ENCODE measurements at places on chromosomes 1 and 21. TPM values are rescaled to one million over a fixed set of nuclear protein-coding genes. Genes with fewer than 3 reads are reported as not detected.

The FOXD3 gene
- not detected for total RNA-seq

The UTP11 gene
- total RNA-seq = 58.1 TPM

The RIPPLY3 gene
- not detected for total RNA-seq

The NBPF4 gene
- total RNA-seq = not detected

The ACBD3 gene
- 17.4 TPM for total RNA-seq

GRCh38 chr1:36755303-36756230, 272.9 kb upstream of the CSF3R start:
- no peak for DNase-seq

GRCh38 chr21:35179990-35180540, 131.0 kb upstream of the RUNX1 start:
- DNase-seq = no peak

DNA sequence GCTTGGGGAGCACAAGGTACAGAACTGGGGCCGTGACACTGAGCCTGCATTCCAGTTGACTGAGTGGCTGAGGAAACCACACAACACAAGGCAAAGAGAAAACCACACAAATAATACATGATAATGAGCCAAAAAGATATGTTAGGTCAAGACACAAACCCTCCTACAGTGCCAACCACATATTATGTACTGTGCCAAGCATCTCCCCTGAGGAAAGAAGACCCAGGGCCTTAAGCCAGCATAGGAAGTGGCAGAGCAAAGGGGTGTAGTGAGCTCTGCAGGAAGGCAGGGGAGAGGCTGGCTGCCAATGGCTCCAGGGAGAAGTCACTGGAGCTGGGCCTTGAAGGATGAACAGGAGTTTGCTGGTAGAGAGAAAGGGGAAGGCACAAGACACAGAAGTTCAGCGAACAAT, 28.2 kb downstream of the CTNNBIP1 start:
- DNase-seq = no peak

GRCh38 chr1:229131243-229132105, 139.4 kb upstream of the RAB4A start:
- no peak for DNase-seq

DNA sequence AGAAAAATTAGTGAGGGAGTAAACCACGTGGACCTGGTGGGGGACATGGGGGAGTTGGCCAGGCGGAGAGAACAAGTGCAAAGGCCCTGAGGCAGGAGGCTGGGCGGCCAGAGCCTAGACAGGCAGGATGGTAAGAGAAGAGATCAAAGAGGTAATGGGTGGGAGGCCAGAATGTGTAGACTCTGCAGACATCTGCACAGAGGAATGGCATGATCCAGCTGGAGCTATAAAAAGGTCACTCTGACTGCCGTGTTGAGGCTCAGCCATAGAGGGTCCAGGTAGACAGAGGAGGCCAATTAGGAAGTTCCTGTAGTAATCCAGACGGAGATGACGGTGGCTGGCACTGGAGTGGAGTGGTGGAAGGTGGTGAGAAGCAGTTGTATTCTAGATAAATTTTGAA, 3.6 kb downstream of the H6PD start:
- no peak for DNase-seq

- DNase-seq = no peak
Observed at GRCh38 chr21:39188521-39189139, 5.4 kb upstream of the PSMG1 start.

DNA sequence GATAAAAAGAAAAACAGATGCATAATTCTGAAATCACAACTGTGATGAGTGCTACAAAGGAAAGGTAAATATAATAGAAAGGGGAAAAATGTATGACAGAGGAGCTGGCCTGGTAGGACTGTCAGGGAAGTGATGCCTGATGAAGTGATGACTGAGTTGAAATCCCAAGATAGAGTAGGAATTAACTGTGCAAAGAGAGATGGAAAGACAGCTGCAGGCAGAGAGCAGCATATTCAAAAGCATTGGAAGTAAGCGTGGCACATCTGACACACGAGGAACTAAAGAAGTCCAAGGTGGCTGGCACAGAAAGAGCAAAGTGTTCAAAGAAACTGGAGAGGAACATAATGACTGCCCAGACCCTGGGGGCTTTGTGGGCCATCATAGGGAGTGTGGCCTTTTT, 121.6 kb upstream of the C1orf105 start:
- no peak for DNase-seq

DNA sequence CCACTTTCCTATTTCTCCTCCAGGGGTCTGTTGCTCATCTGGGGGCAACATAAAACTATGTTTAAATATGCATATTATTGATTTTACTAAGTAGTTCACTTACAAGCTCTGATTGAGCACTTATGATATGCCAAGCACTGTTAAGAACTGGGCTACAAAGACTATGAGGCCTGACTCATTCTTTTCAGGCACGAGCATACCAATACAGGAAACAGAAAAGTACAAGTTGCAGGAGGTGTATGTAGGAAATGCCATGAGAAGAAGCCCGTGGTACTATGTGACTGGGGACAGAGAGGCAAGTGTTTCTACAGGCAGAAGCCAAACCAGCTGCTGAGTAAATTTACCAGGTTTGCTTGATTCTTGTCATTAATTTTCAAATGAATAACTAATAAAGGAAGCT, 120.4 kb upstream of the PTGFR start:
- DNase-seq = no peak

DNA sequence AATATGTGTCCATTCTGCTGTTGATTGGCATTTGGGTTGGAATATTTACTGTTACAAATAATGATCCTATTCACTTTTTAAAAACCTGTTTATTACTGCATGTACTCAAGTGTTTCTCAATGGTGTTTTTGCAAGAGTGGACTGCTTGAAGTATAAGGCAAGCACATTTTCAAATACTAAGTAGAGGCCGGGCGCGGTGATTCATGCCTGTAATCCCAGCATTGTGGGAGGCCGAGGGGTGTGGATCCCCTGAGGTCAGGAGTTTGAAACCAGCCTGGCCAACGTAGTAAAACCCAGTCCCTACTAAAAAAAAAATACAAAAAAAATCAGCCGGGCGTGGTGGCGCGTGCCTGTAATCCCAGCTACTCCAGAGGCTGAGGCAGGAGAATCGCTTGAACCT, 276.9 kb upstream of the ADGRL4 start:
- no peak for DNase-seq
